MG63 (cell line): ENCODE measurements at places on chromosomes 1 and 21.

DNA sequence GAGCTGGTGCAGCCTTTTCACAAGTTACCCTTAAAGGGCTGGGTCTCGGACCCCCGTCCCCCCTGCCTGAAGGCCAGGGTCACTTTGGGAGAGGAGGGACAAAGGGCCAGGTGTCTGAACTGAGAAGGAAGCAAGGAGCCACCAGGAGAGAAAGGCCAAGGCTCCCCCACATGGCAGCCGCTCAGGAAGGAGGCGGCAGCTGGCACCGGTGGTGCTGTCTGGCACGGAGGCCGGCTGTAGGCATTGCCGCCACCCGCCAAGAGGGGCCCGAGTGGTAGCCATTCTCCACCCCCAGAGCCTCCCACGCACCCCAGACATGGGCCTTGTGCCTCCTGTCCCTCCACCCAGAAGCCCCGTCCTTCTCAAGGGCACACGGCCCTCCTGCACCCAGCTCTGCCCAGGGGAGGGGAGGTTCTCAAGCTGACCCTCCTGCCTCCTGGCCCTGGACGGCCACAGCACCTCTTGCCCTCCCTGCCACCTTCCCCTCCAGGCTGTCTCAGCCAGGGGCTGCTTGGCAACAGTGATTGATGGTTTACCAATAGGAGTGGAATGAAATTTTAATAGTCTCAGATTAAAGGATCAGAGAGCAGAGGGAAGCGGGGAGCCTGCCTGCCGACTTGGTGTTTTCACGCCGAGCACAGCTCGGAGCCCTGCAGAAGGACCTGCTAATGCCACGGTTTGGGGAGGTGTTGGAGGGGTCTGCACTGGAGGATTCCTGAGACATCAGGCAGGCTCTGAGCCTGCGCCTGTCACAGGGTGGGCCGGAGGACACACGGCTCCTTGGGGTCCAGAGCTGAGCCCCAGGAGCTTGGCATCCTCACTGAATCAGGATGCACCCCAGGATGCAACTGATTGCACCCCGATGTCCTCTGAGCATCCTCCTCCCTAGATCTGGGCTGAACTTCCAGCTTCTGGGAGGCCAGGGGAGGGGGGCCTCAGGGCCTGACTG is 211.9 kb upstream of the VAMP3 start:
- DNase-seq = no peak

DNA sequence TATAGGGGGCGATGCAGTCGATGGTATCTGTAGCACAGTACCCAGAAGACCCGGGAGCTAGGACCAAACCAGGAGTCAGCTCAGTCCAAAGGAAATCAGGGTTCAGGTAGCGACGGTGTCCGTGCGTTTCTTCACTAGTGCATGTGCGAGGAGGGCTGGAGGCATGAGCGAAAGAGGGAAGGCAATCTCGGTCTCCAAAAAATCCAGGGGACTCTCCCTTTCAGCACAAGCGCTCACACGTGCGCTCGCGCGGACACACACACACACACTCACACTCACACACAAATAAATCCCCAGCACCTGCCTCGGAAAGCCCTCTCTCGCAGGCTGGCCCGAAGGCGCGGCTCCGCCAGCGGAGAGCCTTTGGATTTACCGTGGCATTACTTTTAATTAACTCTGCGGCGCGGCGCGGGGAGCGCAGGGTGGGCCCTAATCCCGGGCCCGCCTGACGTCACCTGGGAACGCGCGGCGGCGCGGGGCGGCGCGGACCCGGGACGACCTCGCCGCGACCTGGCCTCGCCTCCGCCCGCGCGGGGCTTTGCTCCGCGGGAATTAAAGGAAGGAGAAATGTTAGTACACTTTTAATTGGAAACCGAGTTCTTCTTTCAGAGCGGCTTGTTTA is 121.2 kb downstream of the LMX1A start:
- no peak for DNase-seq

DNA sequence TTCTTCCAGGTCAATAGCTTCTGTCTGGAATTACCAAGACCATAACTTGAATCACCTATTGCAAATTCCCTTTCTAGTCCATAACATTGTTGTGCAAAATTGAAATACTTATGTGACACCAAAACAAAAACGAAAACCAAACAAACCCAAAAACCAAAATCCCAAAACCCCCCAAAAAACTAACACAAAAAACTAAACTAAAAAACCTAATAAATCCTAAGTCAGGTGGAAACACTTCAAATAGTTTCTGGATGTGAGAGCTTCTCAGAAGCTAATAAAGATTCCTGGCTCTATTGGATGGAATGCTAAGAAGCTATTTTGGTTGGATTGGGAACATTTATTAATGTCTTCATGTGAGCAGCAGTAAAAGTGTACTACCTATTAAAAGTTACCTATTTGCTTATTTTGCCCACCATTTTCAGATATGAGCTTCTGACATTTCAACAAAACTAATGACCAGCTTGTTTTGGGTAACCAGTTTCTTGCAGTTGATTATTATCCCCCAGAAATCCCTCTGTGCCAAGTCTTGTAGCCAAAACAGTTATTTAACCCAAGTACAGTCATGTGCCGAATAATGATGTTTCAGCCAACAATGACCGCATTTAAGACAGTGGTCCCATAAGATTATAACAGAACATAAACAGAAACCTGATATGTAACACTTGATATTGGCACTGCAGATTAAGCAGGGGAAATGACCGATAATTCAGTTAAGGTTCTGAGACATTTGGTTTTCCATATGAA is 76.4 kb downstream of the LTN1 start:
- DNase-seq = no peak

GRCh38 chr1:91916811-91917460 is 31.0 kb upstream of the TGFBR3 start:
- no peak for DNase-seq
